ENCODE measurements at places on chromosomes 3 and 15. TPM values are rescaled to one million over a fixed set of nuclear protein-coding genes. Genes with fewer than 3 reads are reported as not detected.

The POLQ gene
- 13.2 TPM for total RNA-seq

DNA sequence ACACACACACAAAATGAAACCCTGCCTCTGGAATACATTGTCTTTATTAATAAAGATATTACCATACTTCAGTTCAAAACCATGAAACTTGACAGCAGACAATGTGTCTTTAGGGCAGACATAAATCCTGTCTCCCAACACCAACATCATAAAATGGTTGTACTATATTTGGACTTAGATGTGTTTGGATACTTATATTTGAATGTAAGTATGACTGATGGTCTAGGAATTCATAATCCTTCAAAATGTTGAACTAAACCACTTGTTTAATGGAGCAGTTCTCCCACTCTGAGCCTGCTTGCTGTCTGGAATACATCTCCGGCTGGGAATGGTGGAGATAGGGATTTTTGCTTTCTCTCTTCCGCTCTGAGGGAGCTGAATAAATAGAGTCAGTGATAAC, 10.6 kb downstream of the FBN1 start:
- DNase-seq, result no peak

GRCh38 chr15:78264304-78265136, at the start of gene DNAJA4:
DNAJA4 (plus strand) TSS chr15:78264562; CDS start chr15:78264764, 202 bp downstream.
- peak; percentile 69 for DNase-seq

DNA sequence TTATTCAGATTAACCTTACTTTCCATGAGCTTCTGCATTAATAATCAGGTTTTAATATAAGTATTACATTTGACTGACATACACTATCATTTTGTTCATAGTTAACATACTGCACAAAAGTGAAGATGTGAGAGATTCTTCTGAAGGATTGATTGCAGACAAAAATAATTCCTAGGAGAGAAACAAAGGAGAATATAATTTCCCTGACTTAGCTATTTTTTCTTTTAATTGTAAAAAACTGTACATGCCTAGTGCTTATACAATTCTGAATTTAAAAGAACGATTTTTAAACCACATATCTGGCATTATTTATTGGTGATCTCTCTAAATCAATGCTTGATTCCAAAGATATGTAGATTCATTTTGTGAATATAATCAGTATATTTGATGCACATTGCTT, 11.0 kb upstream of the DCBLD2 start:
- DNase-seq, result no peak

Data from liver (tissue), 10 donors.